Left ventricle myocardium inferior (tissue), 1 donor: ENCODE measurements at places on chromosomes 11 and 22.

- DNase-seq, result no peak
- no peak overlapping the region for H3K4me3 ChIP-seq
- H3K36me3 ChIP-seq, result no peaks in the 10 kb centered on the region
Measured at GRCh38 chr11:91158891-91159537, 936.2 kb upstream of the CHORDC1 start.

- H3K36me3 ChIP-seq, result no peaks in the 10 kb centered on the region
- no peak overlapping the region for H3K27ac ChIP-seq
- no peak overlapping the region for H3K4me3 ChIP-seq
- H3K27me3 ChIP-seq, result peaks cover 31% of the 10 kb centered on the region
- DNase-seq, result no peak
Measured at GRCh38 chr22:34096770-34097169, 176.5 kb upstream of the LARGE1 start.

DNA sequence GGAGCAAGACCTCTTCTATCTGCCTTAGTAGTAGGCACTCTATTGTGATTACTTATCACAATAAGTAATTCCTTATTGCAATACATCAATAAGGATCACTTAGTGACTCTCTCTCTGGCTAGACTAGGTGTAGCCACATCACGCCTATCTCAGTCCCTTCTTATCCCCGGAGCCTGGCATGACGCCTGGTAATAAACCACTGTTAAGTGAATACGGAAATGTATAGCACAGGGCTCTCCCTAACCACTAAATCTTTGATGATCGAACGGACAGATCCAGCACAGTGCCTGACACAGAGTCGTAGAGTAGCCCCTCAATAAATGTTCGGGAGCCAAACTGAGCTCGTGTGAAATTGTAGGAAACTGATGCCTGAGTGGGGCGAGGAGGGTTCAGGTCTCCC lies 143.3 kb downstream of the FBXO7 start:
- no peaks in the 10 kb centered on the region for H3K36me3 ChIP-seq
- peaks cover 61% of the 10 kb centered on the region for H3K4me1 ChIP-seq
- H3K4me3 ChIP-seq, result no peak overlapping the region

DNA sequence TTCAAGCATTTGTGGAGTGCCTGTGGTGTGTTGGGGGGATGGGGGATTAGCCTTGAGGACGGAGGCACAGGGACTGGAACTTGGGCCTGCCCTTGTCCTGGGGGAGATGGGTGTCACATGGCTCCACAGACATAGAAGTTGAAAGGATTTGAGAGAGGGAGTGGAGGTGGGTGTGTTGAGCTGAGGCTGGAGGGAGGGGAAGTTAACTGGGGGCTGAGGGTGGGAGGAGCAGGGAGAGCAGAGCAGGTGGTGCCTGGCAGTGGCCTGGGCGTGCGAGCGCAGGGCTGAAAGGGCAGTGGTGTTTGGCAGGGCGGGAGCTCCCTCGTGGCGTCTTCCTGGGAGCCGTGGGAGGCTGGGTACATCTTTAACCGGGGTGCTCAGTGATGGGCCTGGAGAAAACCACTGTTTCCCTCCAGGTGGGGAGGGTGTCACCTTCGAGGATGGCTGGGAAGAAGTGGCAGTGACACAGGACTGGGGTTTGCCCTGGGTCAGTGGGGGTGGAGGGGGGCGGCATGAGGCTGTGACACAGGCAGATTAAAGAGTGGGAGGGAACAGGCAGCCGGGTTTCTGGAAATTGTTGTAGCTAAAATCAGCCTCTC lies 45.5 kb downstream of the AP2A2 start:
- H3K27me3 ChIP-seq, result no peaks in the 10 kb centered on the region
- no peak for DNase-seq
- H3K36me3 ChIP-seq, result peaks cover 42% of the 10 kb centered on the region
- H3K27ac ChIP-seq, result no peak overlapping the region

GRCh38 chr11:123421589-123421988 lies 8.5 kb upstream of the GRAMD1B start:
- H3K27ac ChIP-seq, result no peak overlapping the region
- no peaks in the 10 kb centered on the region for H3K4me1 ChIP-seq
- no peaks in the 10 kb centered on the region for H3K36me3 ChIP-seq
- DNase-seq, result no peak
- H3K27me3 ChIP-seq, result peaks cover 17% of the 10 kb centered on the region

- no peak for DNase-seq
- H3K27ac ChIP-seq, result no peak overlapping the region
- H3K4me1 ChIP-seq, result no peaks in the 10 kb centered on the region
Measured at GRCh38 chr11:132094598-132094997, 724.2 kb downstream of the NTM start.

DNA sequence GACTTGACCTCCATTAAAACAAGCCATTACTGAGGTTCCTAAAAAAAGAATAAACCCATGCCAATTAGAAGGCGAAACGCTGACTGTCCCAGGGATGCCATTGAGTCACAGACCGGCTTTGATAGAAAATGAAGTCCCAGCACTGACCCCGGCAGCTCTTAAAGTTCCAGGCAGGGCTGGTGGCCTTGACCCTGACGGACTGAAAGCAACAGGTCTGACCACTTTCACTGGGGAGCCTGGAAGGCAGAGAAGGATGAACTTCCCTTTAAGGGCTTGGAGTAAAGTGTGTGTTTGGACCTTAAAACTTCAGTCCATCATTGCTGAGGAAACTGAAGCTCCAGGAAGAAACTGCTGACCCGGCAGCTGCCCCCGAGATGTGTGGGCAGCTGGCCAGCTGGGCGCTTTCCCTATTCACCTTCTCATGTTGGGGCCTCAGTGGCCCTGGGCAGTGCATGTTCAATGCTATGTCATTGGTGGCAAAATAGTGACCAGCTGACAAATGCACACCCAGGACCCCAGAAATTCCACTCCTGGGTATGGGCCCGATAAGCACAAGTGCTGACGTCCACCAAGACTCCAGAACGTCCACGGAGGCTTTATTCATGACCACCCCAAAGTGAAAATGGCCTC lies 18.9 kb upstream of the EFCAB6 start:
- peaks cover 38% of the 10 kb centered on the region for H3K4me1 ChIP-seq
- no peak for DNase-seq
- no peak overlapping the region for H3K4me3 ChIP-seq
- peaks cover 8% of the 10 kb centered on the region for H3K27me3 ChIP-seq
- H3K27ac ChIP-seq, result peak overlapping the region; percentile 90
- no peaks in the 10 kb centered on the region for H3K36me3 ChIP-seq

DNA sequence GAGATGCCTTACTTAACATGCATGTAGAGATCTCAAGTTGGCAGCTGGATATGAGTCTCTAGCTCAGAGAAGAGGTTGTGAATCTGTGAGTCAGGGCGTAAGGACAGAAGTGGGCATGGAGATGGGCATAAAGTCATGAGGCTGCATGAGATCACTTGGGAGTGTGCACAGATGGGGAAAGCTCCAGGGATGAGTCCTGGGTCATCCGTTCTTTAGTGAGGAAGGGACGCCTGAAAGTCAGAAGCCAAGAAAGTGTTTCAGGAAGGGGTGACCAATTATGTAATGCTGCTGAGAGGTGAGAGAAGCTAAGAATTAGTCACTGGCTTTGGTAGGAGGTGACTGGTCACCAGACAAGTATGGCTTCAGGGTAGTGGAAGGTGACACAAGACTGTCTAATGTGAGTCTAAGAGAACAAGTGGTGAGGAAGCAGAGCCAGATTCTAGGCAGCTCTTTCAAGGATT lies 6.7 kb downstream of the ACP2 start:
- H3K27me3 ChIP-seq, result no peaks in the 10 kb centered on the region
- no peak overlapping the region for H3K4me3 ChIP-seq
- H3K36me3 ChIP-seq, result peaks cover 81% of the 10 kb centered on the region
- DNase-seq, result no peak

- H3K4me3 ChIP-seq, result no peak overlapping the region
- no peak overlapping the region for H3K27ac ChIP-seq
- H3K27me3 ChIP-seq, result peaks cover 6% of the 10 kb centered on the region
- H3K36me3 ChIP-seq, result no peaks in the 10 kb centered on the region
Measured at GRCh38 chr11:19519912-19520641, 192.6 kb upstream of the NAV2 start.

- H3K27me3 ChIP-seq, result no peaks in the 10 kb centered on the region
- peak overlapping the region; percentile 6 for H3K27ac ChIP-seq
- H3K36me3 ChIP-seq, result peaks cover 30% of the 10 kb centered on the region
- no peak for DNase-seq
- no peak overlapping the region for H3K4me3 ChIP-seq
Measured at GRCh38 chr11:74611369-74611861, 19.0 kb downstream of the POLD3 start.

GRCh38 chr11:125662689-125663088 lies 18.0 kb downstream of the ACRV1 start:
- no peak for DNase-seq
- no peaks in the 10 kb centered on the region for H3K27me3 ChIP-seq
- H3K36me3 ChIP-seq, result no peaks in the 10 kb centered on the region

GRCh38 chr22:45971408-45972028 lies 5.4 kb downstream of the WNT7B start:
- DNase-seq, result no peak
- H3K27ac ChIP-seq, result no peak overlapping the region
- H3K36me3 ChIP-seq, result no peaks in the 10 kb centered on the region
- H3K4me3 ChIP-seq, result peak overlapping the region; percentile 54
- H3K4me1 ChIP-seq, result peaks cover 28% of the 10 kb centered on the region

DNA sequence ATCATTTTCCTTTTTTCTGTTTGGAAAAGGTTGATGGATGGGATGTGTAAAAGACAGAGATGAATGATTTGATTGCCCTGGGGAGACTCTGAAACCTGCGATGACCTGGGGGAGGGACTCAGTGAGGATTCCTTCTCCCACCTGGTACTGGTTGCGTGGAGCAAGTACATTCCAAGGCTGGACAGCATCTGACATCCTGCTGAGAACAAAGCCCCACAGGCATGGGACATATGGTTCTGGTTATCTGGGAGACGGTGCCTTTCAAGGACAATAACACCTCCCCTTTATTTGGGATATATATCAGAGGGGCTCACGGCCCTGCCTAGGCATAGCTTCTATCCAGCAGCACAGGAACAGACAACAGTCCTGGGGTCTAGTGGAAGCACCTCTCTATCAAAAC lies 527.8 kb downstream of the METTL15 start:
- H3K36me3 ChIP-seq, result no peaks in the 10 kb centered on the region
- H3K4me1 ChIP-seq, result no peaks in the 10 kb centered on the region
- no peaks in the 10 kb centered on the region for H3K27me3 ChIP-seq
- DNase-seq, result no peak
- no peak overlapping the region for H3K4me3 ChIP-seq
- no peak overlapping the region for H3K27ac ChIP-seq

GRCh38 chr11:7098235-7098832 lies 9.5 kb downstream of the RBMXL2 start:
- no peak overlapping the region for H3K4me3 ChIP-seq
- no peaks in the 10 kb centered on the region for H3K4me1 ChIP-seq
- H3K36me3 ChIP-seq, result no peaks in the 10 kb centered on the region

GRCh38 chr11:93541884-93542810 lies 1.0 kb downstream of the SMCO4 start:
- peak overlapping the region; percentile 92 for H3K27ac ChIP-seq
- DNase-seq, result peak; percentile 45
- peaks cover 65% of the 10 kb centered on the region for H3K4me1 ChIP-seq
- no peaks in the 10 kb centered on the region for H3K36me3 ChIP-seq

DNA sequence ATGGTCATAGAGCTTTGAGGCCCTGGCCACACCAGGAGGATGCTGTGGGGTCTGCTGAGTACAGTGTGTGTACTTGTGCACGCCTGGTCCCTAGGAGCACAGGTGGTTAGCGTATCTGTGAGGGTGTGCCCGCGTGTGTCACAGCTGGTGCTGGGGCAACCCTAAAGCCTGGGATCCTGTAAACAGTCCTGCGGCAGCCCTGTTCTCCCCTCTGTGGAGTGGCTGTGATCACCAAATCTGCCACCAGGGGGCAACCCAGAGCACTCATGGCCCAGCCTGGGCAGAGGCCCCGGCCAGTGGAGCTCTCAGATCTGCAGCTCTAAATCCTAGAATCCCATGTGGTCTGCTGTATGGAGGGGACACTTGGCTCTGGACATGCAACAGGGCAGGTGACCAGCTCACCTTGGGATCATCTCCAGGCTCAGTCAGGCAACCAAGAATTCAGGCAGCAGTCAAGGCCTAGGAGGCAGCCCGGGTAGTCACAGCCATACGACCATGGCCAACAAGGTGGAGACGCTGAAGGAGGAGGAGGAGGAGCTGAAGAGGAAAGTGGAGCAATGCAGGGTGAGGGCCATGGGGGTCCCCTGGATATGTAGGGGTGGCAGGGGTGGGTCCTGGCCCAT lies 3.9 kb downstream of the SH3BP1 start:
- H3K36me3 ChIP-seq, result no peaks in the 10 kb centered on the region
- no peak overlapping the region for H3K27ac ChIP-seq
- peaks cover 16% of the 10 kb centered on the region for H3K27me3 ChIP-seq
- H3K4me3 ChIP-seq, result no peak overlapping the region
- peak; percentile 87 for DNase-seq
- peaks cover 34% of the 10 kb centered on the region for H3K4me1 ChIP-seq

DNA sequence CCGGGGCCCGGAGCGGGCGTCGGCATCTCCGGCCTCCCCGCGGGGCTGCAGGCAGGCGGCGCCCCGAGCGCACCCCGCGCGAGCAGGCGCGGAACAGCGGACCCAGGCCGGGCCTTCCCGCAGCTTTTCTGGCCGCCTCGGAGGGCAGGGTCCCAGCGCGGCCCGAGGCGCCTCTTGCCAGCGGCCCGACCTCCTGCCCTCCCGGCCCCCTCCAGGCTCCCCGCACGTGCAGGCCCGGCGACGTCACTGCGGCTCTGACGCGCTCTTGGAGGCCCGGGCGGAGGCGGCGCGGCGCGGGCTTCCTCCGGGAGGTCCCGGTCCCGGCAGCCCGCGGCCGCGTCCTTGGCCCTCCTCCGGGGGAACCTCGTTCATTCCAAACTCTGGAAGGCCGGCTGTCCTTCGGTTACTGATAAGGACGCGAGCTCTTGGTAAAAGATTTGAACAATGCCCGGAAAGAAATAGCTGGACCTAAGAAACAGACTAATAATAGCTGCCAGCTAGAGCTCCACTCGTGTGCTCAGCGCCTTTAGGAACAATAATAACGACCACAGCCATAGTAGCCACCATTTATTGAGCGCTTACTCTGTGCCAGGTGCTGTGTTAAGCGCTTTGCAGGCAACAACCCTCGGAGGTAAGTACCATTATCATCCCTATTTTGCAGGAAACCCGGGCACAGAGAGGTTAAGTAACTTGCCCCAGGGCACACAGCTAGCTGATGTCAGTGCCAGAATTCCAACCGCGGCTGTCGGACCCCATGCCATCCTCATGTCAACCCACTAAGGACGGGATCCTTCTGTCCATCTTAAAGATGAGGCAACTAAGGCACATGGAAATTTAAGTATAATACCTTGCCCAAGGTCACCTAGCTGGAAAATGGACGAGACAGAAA lies 39.1 kb upstream of the CREB3L1 start:
- DNase-seq, result peak; percentile 71
- H3K4me1 ChIP-seq, result peaks cover 43% of the 10 kb centered on the region
- H3K27me3 ChIP-seq, result no peaks in the 10 kb centered on the region
- peak overlapping the region; percentile 70 for H3K4me3 ChIP-seq
- H3K27ac ChIP-seq, result peak overlapping the region; percentile 96

DNA sequence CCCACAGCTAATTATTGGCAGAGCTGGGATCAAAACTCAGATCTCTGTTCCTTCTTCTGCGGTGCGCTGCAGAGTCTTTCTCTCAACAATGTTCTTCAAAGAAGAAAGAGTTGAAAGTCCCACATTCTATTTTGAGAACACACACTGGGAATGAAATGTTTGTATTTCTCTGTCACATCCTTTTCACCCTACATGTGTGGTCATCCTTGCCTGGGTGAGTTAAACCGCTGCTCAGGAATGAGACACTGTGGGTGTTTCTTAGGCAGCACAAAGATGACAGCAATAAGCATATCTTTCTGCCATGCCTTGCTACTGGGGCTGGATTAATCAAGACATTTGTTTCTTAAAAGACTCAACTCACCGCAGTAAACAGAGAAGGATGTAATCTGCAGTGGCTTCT lies 222.6 kb downstream of the LARGE1 start:
- H3K4me1 ChIP-seq, result peaks cover 26% of the 10 kb centered on the region
- no peak overlapping the region for H3K4me3 ChIP-seq
- DNase-seq, result no peak
- H3K27me3 ChIP-seq, result no peaks in the 10 kb centered on the region
- peaks cover 7% of the 10 kb centered on the region for H3K36me3 ChIP-seq
